ENCODE measurements at places on chromosomes 13 and 19.

- DNase-seq: no peak
- H3K27me3 ChIP-seq: no peaks in the 10 kb centered on the region
- no peak overlapping the region for H3K27ac ChIP-seq
- H3K4me1 ChIP-seq: no peaks in the 10 kb centered on the region
- no peaks in the 10 kb centered on the region for H3K36me3 ChIP-seq
- H3K4me3 ChIP-seq: no peak overlapping the region
Measured at GRCh38 chr13:28413999-28414398, 80.9 kb downstream of the FLT1 start.

DNA sequence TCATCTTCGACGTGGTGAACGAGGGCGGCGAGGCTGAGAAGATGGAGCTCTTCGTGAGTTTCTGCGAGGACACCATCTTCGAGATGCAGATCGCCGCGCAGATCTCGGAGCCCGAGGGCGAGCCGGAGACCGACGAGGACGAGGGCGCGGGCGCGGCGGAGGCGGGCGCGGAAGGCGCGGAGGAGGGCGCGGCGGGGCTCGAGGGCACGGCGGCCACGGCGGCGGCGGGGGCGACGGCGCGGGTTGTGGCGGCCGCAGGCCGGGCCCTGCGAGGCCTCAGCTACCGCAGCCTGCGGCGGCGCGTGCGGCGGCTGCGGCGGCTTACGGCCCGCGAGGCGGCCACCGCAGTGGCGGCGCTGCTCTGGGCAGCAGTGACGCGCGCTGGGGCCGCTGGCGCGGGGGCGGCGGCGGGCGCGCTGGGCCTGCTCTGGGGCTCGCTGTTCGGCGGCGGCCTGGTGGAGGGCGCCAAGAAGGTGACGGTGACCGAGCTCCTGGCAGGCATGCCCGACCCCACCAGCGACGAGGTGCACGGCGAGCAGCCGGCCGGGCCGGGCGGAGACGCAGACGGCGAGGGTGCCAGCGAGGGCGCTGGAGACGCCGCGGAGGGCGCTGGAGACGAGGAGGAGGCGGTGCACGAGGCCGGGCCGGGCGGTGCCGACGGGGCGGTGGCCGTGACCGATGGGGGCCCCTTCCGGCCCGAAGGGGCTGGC is 52.6 kb downstream of the MAP4K1 start:
- H3K36me3 ChIP-seq: no peaks in the 10 kb centered on the region
- H3K4me3 ChIP-seq: no peak overlapping the region
- no peaks in the 10 kb centered on the region for H3K4me1 ChIP-seq
- DNase-seq: peak; percentile 69
- peaks cover 17% of the 10 kb centered on the region for H3K27me3 ChIP-seq

- peaks cover 3% of the 10 kb centered on the region for H3K4me1 ChIP-seq
- peaks cover 55% of the 10 kb centered on the region for H3K27me3 ChIP-seq
- no peaks in the 10 kb centered on the region for H3K36me3 ChIP-seq
- peak; percentile 87 for DNase-seq
- H3K27ac ChIP-seq: no peak overlapping the region
Measured at GRCh38 chr13:102402290-102402689, 442 bp upstream of the FGF14 start.

- H3K4me3 ChIP-seq: peak overlapping the region; percentile 81
- H3K36me3 ChIP-seq: peaks cover 26% of the 10 kb centered on the region
- no peak overlapping the region for H3K27ac ChIP-seq
- DNase-seq: no peak
- H3K27me3 ChIP-seq: no peaks in the 10 kb centered on the region
Measured at GRCh38 chr19:2782329-2782935, 641 bp downstream of the SGTA start.

DNA sequence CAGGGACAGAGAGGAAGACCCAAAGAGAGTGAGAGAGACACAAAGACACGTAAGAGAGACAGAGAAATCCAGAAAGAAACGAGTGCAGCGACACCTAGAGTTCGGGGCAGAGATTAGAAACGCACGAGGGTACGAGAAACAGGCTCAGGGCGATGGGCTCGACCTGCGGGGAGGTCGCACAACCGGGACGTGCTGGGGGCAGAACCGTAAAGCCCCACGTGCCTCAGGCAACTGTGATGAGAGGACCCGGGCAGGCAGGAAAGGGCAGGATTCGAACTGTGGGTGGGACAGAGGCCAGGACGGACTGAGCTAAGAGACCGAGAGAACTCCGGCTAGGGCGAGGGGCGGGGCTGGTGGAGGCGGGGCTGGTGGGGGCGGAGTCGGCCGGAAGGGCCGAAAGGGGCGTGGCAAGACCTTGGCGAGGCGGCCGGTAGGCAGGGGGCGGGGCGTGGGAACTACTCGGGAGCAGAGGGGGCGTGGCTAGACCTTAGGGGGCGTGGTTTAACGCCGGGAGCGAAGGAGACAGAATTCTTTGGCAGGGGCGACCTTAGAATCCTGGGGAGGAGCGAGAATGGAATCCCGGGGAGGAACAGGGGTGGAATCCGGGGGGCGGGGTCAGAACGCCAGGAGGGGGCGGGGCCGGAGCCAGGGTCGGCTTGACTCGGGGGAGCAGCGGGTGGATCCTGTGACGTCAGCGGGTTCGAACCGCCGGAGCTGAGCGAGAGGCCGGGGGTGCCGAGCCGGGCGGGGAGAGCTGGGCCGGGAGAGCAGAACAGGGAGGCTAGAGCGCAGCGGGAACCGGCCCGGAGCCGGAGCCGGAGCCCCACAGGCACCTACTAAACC is at the start of gene NECTIN2:
Gene NECTIN2, plus strand, starts transcription at position 686 of the 843 bp plus-strand sequence. CDS start 229 bp downstream, outside the sequence.
- H3K4me1 ChIP-seq: peaks cover 7% of the 10 kb centered on the region
- peak within 1 kb of the TSS; percentile 96 for H3K27ac ChIP-seq
- no peaks in the 10 kb centered on the region for H3K27me3 ChIP-seq
- peak; percentile 100 for DNase-seq

GRCh38 chr13:38350114-38350617 is 515 bp downstream of the UFM1 start:
- DNase-seq: no peak
- H3K4me1 ChIP-seq: no peaks in the 10 kb centered on the region
- H3K36me3 ChIP-seq: peaks cover 37% of the 10 kb centered on the region
- H3K27ac ChIP-seq: no peak overlapping the region
- H3K27me3 ChIP-seq: no peaks in the 10 kb centered on the region

DNA sequence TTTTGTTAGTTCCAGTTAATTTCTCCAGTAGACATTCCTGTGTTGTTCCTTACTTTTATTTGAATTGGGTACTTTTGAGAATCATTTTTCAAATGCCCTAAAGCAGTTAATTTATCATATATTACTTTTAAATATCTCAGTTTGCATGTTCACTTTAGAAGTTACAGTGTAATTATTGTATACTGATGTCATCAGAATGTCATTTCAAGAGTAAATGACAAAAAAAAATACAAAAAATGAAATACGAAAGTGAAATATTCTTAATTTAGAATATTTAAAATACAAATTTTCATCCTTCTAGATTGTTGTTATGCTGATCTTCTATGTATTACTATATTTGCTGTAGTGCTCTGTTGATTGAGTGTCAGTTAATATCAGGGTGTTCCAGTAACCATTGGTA is 114.2 kb downstream of the PAN3 start:
- H3K4me3 ChIP-seq: no peak overlapping the region
- peaks cover 62% of the 10 kb centered on the region for H3K36me3 ChIP-seq
- no peak overlapping the region for H3K27ac ChIP-seq
- DNase-seq: no peak
- no peaks in the 10 kb centered on the region for H3K27me3 ChIP-seq

GRCh38 chr13:107203146-107203847 is 635.4 kb upstream of the ARGLU1 start:
- no peaks in the 10 kb centered on the region for H3K27me3 ChIP-seq
- H3K4me1 ChIP-seq: no peaks in the 10 kb centered on the region
- DNase-seq: peak; percentile 82
- no peaks in the 10 kb centered on the region for H3K36me3 ChIP-seq
- H3K4me3 ChIP-seq: no peak overlapping the region
- no peak overlapping the region for H3K27ac ChIP-seq

DNA sequence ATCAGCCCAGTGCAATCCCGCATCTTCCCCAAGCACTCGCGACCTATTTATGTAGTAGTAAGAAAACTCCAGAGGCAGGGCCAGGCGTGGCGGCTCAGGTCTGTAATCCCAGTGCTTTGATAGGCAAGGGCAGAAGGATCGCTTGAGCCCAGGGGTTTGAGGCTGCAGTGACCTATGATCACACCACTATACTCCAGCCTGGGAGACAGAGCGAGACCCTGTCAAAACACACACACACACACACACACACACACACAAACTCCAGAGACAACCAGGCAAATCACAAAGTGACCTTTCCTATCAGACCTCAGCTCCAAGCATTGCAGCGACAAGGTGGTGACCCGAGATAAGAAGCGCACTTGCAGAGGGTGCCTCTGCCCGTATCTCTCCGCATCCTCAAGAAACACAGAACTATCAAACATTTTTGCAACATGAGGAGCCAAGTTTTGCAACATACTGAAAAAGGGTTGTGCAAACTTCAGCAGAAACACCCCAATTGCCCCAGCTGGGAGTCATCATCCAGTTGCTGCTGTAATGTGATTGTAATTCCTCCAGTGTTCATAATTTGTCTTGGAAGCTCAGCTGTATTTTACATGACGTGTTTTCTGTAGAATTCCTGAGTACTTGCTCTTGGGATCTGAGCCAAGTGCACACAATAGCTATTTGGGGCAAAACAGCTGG is 8.7 kb upstream of the KLF2 start:
- DNase-seq: no peak
- H3K27me3 ChIP-seq: no peaks in the 10 kb centered on the region
- H3K27ac ChIP-seq: no peak overlapping the region
- no peak overlapping the region for H3K4me3 ChIP-seq
- no peaks in the 10 kb centered on the region for H3K36me3 ChIP-seq
- no peaks in the 10 kb centered on the region for H3K4me1 ChIP-seq

- no peak for DNase-seq
- no peaks in the 10 kb centered on the region for H3K4me1 ChIP-seq
- no peak overlapping the region for H3K27ac ChIP-seq
- H3K36me3 ChIP-seq: no peaks in the 10 kb centered on the region
Measured at GRCh38 chr13:68923995-68924394, 1183.6 kb upstream of the ATXN8OS start.

- H3K36me3 ChIP-seq: no peaks in the 10 kb centered on the region
- DNase-seq: peak; percentile 64
- peaks cover 8% of the 10 kb centered on the region for H3K4me1 ChIP-seq
Measured at GRCh38 chr19:16470911-16471811, 609 bp downstream of the EPS15L1 start.

DNA sequence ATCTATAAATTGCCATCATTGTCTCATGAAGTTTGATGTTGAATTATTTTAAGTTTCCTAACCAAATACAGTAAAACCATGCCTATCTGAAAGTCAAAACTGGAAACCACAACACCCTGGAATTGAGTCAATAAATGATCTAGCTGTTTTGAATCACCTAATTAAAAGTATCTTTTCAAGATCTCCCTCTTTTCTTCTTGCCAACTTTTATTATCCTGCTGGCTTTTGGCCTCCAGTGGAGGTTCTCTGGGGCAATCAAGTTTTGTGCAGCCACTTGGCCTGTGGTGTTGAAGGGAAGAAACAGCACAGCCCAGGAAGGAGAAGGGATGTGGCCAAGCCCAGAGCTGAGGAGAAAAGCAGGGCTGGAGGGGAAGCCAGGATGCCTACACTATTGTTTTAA is 255.4 kb downstream of the COG6 start:
- H3K27me3 ChIP-seq: no peaks in the 10 kb centered on the region
- H3K36me3 ChIP-seq: no peaks in the 10 kb centered on the region
- H3K4me3 ChIP-seq: no peak overlapping the region

DNA sequence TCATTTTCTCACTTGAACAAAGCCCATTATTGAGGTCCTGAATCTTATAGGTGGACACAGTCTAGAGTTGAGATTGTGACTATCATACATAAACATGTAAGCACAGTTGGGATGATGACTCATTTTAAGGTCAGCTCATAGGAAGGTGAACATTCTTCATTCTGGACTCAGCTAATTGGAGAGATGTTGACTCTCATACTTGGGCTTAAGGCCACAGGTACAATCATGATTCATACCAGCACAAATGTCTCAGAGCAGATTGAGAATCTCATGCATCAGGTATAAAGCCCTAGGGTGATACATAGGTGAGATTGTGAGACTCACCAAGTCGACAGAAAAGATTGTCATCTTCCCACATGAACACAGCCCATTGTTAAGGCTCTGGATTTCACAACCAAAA is 62.3 kb upstream of the ZNF724 start:
- DNase-seq: no peak
- H3K4me3 ChIP-seq: no peak overlapping the region
- H3K4me1 ChIP-seq: no peaks in the 10 kb centered on the region
- no peaks in the 10 kb centered on the region for H3K36me3 ChIP-seq

DNA sequence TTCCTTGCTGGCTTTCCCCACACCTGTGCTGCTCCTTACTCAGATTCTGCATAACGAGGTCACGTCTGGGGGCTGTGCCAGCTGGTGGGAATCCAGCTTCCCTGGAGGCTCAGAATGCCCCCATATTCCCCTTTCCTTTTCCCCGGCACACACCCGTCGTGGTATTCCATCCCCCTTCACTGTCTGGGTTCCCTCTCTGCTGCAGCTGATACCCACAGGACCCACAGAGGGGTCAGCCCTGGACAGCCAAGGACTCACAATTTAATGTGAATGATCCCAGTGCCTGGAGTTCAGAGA is 4.2 kb upstream of the MYH14 start:
- DNase-seq: no peak
- H3K27ac ChIP-seq: no peak overlapping the region
- no peak overlapping the region for H3K4me3 ChIP-seq
- H3K36me3 ChIP-seq: no peaks in the 10 kb centered on the region
- H3K27me3 ChIP-seq: peaks cover 13% of the 10 kb centered on the region
- no peaks in the 10 kb centered on the region for H3K4me1 ChIP-seq

DNA sequence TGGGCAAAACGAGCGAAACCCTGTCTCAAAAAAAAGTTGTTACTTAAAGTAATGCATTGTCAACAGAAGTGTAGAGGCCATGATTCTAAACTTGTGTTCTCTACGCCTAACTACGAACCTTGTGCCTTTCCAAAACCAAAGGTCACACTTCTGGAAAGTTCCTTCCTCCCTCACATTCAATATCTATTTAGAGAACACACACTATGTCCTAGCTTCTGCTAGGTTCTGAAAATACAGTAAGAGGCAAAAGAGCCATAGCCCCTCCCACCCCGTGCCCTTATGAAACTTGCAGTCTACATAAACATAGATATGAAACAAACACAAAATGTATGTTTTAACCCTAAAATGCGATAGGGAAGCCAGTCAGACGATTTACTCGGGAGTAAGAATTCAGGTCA is 36.4 kb downstream of the RNF6 start:
- H3K4me1 ChIP-seq: no peaks in the 10 kb centered on the region
- DNase-seq: no peak
- peak overlapping the region; percentile 81 for H3K4me3 ChIP-seq
- no peaks in the 10 kb centered on the region for H3K27me3 ChIP-seq

DNA sequence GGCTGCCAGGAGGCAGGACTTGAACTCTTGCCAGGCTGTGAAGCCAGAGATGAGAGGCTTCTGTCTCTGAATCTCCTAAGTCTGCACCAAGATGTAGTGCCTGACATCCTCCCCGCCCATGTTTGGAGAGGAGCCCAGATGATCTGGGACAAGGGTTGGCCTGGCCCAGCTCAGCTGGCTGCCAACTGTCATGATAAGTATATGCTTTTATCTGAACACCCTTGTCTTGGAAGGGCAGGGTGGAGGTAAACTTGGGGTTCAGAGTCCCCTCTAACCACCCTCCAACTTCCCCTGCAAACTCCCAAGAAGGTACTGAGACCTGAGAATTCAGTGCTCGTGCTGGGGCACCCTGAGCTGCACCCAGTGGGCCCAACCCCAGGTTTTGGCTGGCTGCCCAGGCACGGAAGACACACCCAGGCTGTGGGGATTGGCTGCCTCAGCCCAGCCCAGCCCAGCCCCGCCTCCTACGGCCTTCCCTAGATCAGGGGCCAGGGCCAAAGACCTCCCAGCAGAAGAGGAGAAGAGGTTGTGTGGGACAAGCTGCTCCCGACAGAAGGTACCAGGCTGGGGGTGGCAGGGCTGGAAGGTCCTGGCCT is at the start of gene CYP4F12:
Gene CYP4F12, plus strand, starts transcription at position 508 of the 596 bp plus-strand sequence. CDS start 443 bp downstream, outside the sequence.
- no peaks in the 10 kb centered on the region for H3K27me3 ChIP-seq
- H3K36me3 ChIP-seq: no peaks in the 10 kb centered on the region
- DNase-seq: no peak
- H3K4me3 ChIP-seq: no peak within 1 kb of the TSS
- no peak within 1 kb of the TSS for H3K27ac ChIP-seq

Measured in endodermal cell (in vitro differentiated cells).